Right renal pelvis (tissue), 4 donors: ENCODE measurements at places on chromosomes 7 and 10.

- no peak for DNase-seq
Observed at GRCh38 chr7:159116581-159117339, 27.9 kb downstream of the VIPR2 start.

DNA sequence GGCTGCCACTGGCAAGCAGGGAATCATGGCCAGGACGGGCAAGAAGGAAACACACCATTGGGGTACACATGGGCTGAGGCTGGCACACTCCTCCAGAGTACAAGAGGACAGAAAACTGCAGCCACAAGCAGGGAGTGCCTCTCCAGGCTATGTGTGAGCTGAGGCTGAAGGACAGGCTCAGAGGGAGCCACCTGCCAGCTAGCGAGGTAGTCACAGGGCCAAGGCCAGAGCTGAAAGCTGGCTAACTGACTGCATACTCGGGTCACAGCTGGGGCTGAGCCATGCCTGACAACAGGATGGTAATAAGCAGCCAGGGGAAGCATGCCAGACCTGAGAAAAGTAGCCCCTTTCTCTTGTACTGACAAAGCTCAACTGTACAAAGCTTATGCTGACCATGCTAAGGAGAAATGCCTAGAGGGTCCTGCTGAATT, 52.0 kb downstream of the KIF5B start:
- DNase-seq = no peak

GRCh38 chr7:37315772-37316715, 132.6 kb downstream of the ELMO1 start:
- DNase-seq = no peak

GRCh38 chr10:69366738-69367137, 50.0 kb downstream of the TACR2 start:
- DNase-seq = no peak

GRCh38 chr10:78765726-78766335, 302.9 kb upstream of the ZMIZ1 start:
- no peak for DNase-seq
